ENCODE measurements at places on chromosomes 6 and 20.
A peak's percentile ranks its signal among the peaks of the same experiment; 100 is the strongest.

- DNase-seq, result no peak
These were observed 1.0 kb downstream of the PCIF1 start for GRCh38 chr20:45935416-45936046.

DNA sequence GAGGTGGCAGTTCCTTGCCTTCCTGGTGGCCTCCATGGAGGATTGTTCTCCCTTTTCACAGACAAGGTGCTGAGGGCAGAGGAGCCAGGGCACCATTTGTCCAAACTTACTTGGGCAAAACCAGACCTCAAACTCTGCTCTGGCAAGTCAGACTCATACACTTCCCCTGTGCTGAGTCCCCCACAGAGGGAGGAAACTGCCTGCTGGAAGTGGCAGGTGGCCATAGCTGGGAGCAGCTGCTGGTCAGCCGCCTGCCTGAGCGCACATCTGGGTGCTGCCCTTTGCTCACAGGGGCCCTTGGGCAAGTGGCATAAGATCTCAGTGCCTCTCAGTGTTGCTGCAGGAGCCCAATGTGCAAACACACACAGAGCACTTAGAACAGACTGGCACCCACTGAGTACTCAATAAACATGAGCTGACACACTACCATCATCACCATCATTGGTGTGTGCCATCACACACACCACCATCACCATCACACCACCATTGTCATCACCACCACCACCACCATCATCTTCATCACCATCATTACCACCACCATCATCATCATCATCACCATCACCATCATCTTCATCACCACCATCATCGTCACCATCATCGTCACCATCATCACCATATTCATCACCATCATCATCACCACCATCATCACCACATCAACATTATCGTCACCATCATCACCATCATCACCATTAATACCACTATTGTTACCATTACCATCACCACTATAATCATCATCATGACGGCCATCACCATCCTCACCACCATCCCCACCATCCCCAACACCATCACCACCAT, 17.6 kb downstream of the NOL4L start:
- DNase-seq, result no peak

DNA sequence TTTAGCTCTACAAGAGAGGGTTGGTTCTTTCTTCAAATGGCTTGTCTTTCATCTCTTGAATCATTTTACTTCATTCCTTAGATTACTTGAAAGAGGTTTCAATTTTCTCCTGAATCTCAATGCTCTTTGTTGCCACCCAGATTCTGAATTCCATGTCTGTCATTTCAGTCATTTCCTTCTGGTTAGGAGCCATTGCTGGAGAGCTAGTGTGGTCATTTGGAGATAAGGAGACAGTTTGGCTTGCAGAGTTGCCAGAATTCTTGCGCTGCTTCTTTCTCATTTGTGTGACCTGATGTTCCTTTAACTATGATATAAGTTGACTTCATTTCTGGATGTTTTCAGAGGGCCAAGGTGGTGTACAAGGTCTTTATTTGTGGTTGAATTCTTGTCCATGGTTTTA, 157.8 kb downstream of the SLC22A3 start:
- no peak for DNase-seq

DNA sequence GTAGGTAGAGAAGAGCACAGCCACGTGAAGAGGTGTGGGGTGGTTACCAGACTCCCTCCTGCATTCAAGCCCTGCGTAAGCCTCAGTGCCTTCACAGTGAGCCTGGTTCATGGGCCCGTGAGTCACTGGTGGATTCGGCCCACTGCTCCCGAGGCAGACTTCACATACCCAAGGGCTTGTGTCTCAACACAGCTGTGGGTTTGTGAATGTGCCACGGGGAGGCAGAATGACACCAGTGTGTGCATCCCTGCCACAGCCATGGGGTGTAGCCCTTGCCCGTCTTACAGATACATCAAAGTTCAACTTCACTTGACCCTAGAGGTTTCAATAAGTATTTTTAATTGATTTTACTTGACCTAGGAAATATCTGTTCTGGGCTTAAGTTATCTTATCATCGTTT, 108.5 kb downstream of the MAP3K4 start:
- DNase-seq, result no peak

DNA sequence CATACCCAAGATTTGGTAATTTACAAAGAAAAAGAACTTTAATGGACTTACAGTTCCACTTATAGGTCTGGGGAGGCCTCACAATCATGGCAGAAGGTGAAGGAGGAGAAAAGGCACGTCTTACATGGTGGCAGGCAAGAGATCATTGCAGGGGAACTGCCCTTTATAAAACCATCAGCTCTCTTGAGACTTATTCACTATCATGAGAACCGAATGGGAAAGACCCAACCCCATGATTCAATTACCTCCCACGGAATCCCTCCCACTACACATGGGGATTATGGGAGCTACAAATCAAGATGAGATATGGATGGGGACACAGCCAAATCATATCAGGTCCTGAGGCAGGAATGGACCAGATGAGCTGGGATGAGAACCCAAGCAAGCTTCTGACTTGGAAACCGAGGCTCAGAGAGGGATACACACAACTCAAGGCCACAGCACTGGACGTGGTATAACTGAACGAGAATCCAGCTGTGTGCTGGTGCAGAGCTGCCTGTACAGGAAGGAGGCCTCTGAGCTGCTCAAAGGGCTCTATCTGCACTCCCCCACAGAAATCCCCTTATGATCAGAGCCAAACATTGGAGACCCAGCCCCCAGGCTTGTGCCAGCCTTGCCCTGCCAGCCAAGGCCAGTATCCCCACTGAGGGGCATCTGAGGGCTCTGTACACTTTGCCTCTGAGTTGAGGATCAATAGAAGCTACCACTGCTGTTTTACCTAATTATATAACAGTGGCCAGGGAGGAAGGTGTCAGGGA, 137.8 kb downstream of the CEBPB start:
- DNase-seq, result no peak

- no peak for DNase-seq
These were observed 308.1 kb downstream of the FOXC1 start for GRCh38 chr6:1917626-1918371.

- DNase-seq, result no peak
These were observed 26.7 kb downstream of the KAT14 start for GRCh38 chr20:18164356-18164755.

DNA sequence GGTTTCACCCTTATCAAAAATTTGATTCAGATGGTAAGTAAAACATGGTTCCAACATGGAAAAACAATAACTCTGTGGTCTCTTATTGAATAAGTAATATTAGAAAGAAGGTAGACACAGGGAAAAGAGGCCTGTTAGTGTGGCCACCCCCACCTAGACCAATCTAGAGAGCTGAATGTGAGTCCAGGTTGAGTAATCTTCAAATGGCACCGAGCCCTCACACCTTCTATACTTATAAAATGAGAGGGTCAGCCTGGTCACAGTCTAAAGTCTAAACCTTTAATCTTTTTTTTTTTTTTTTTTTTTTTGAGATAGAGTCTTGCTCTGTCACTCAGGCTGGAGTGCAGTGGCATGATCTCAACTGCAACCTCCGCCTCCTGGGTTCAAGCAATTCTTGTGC, 6.9 kb downstream of the FAM184A start:
- no peak for DNase-seq

- DNase-seq, result no peak
These were observed 61.6 kb downstream of the IRF4 start for GRCh38 chr6:453152-453551.

DNA sequence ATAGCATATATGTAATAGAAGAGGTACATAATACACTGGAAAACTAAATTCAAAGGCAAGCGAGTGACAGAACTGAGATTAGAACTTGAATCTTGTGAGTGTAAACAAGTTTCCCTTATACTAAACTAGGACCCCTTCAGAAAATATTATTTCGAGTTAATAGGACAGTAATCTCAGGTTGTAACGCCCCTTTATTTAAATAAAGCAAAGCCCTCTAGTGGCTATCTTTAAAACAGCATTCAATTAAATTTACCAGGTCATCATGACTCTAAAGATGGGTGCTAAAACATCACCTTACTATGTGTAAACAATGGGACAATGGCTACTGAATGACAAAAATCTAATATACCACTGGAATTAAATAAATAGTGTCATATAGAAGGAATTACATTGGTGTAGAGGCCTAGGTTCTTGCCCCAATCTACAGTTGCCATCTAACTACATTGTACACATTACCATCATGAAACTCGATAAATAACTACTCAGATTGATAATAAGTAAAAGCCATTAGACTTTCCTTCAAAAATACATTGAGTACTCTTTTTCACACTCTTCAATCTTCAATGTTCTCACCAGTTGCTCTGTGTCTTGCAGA, 255.4 kb upstream of the IRAK1BP1 start:
- DNase-seq, result no peak

- DNase-seq, result no peak
These were observed 15.7 kb downstream of the MTG2 start for GRCh38 chr20:62198496-62198895.

DNA sequence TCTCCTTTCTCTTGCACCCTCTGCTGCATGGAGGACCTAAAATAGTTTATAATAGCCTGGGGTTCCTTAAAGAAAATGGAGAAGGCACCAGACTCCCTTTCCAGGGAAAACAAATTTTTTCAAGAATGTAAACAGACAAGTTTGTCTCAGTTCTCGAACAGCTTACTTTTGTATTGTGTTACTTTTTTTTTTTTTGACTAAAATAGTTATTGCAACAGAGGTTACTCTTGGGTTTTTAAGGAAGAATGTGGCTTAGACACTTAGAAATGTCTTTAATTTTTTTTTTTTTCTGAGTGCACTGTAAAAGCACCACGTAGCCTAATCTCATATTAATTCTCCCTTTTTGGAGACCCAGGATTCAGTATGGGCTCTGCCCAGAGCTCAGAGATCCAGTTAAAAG, 148.7 kb upstream of the CARMIL1 start:
- DNase-seq, result no peak

GRCh38 chr6:124494956-124495664, 467.1 kb upstream of the RNF217 start:
- DNase-seq, result no peak

DNA sequence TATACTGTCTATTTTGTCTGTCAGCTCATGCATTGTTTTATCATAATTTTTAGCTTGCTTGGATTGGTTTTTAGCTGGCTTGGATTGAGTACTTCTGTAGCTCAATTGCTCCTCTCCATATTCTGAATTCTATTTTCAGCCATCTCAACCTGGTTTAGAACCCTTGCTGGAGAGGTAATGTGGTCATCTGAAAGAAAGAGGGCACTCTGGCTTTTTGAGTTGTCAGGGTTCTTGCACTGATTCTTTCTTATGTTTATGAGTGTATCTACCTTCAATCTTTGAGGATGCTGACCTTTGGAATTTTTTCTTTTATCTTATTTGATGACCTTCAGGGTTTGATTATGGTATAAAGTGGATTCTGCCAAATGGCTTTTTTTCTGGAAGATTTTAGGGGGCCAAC, 632.7 kb upstream of the ID4 start:
- DNase-seq, result no peak

- no peak for DNase-seq
These were observed 338.5 kb downstream of the HACE1 start for GRCh38 chr6:104521176-104521575.

DNA sequence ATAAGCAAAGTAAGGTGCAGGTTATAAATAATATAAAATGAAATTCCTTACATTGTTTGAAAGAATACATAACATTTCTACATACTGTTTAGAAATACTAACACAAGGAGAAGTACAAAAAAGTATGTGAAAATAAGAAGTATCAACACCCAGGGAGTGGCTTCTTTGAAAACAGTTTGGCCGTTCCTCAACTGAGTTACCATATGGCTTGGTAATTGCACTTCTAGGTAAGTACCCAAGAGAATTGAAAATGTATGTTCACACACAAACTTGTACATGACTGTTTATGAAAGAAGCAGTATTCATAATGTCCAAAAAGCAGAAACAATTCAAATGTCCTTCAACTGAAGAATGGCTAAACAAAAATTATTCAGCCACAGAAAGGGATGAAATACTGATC, 30.7 kb downstream of the PAK5 start:
- DNase-seq, result no peak

GRCh38 chr6:31948753-31949413, 3.0 kb downstream of the CFB start:
- no peak for DNase-seq

- DNase-seq, result no peak
These were observed 116.2 kb upstream of the STMND1 start for GRCh38 chr6:16985513-16986284.

GRCh38 chr20:50788045-50788991, 6.5 kb upstream of the BCAS4 start:
- no peak for DNase-seq

GRCh38 chr20:39909447-39909846, 779.6 kb downstream of the MAFB start:
- DNase-seq, result no peak

DNA sequence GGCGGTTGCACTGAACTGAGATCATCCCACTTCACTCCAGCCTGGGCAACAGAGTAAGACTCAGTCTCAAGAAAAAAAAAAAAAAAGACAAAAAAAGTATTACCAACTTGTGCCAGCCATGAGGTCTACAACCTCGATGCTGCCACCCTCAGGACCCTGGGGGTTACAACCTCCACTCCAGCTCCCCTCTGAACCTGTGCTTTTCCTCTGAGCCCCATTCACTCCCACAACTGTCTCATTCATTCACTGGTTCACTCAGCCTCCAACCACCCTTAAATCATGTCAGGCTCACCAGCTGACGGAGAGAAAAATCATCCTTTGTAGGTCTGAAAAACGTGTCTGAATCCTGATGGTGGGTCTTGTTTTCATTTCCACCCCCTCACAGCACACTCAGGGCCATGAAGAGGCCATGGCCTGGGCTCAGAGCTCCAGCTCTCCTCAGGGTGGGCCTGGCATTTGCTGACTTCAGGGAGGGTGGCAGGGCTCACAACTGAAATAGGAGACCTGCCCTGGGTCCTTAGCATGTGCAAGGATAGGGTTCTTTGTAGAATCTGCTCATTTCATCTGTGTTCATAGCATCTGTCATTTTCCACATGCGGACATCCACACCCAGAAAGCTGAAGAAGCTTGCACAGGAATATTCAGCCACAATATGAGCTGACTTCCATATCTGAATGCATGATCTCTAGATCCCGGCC, 1.9 kb upstream of the ULBP1 start:
- DNase-seq, result peak; percentile 68

DNA sequence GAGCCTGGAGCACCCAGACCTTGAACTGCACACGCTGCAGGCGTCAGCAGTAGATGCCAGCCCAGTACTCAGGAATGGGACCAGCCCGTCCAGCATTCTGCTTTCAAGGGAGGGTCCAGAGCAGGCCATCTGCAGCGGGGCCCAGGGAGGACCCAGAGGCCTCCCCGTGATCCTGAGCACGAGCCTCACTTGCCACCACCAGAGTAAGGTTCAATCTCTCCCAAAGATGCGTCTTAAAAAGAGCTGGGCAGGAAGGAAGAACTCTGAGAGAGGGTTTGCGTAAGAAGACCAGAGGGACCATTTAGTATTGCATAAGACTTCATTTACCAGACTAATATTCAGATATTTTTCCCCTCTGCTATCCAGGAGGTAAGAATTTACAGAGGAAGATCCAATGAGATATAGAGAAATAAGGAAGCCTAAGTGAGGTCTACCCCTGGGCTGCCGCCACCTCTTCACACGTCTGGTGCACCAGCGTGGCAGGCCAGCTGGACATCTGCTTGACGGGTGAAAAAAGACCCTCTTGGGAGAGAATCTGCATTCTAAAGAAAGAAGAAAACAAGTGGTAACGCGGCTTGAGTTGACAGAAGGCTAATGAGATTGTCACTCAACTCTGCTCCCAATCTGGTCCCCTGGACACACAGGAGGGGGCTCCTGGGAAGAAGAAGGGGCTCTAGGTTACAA, 107.3 kb downstream of the PRND start:
- DNase-seq, result no peak

- DNase-seq, result no peak
These were observed 48.8 kb upstream of the CHRNA4 start for GRCh38 chr20:63409834-63410435.

- DNase-seq, result no peak
These were observed 55.1 kb upstream of the BACH2 start for GRCh38 chr6:90351696-90352095.

Measured in CD8-positive, alpha-beta T cell (primary cell).